ENCODE measurements at places on chromosomes 1 and 21.

DNA sequence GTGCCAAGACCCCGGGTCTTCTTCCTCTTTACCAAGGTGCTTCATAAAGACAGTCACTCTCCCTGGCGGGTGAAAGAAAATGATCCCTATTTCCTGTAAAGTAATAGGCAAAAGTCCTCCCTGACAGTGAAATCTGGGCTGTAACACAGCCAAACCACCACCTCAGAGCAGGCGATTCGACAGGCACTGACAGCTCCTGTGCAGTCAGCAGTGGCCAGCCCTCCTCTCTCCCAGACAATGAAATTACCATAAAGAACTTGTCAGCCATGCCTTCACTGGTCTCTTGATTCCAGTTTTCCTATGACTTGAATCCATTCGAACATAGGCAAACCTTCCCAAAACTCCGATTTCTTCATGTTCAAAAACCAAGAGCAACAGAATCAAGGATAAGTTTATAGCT is 492.2 kb upstream of the DAB1 start:
- DNase-seq: no peak

DNA sequence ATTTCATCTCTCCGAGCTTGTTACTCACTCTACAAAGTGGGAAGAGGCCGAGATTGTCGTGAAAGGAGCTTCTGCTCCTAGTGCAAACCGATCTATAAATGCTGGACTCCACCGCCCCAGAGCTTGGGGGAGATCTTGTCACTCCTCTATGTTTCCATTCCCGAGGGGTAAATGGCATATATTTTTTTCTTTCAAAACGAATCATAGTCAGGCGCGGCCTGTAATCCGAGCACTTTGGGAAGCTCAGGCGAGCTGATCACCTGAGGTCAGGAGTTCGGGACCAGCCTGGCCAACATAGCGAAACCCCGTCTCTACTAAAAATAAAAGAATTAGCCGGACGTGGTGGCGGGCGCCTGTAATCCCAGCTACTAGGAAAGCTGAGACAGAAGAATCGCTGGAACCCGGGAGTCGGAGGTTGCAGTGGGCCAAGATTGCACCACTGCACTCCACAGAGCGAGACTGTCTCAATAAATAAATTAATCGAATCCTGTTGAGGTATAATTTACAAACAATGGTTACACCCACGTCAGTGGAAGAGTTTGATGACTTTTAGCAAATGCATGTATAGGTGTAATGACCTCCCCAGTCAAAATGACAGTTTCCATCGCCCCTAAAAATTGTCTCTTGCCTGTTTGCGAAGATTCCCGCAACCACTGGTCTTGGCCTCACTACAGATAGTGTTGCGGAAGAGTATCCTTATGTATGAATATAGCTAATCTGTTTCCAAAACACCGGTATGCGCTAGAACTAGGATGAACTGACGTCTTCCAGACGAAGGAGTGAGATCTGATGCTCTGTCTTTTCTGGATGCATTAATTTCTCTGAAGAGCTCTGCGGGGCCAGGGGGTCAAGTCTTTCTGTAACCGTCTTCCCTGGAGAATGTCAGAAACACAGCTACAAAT is 840 bp upstream of the HEATR1 start:
- DNase-seq: no peak

- DNase-seq: no peak
Observed at GRCh38 chr1:30322859-30323257, 400.5 kb downstream of the MATN1 start.

DNA sequence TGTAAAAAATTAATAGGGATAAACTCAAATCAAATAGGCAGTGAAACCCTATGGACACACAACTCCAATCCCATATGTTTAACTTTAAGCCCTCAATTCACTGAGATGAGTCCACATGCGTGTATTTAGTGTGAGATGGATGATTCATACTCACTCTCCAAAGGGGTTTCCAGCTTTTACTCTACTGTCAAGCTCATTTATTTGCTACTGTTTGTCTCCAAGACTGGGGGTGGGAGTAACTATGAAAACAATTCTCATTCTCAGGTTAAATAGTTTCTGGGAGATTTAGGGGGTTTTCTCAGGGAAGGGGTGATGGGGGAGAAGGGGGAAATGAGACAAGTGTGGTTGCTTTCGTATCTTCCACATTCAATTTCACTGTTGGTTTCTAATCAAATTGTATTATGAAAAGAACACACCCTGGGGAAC is 2.7 kb downstream of the RAB29 start:
- DNase-seq: no peak

- DNase-seq: no peak
Observed at GRCh38 chr1:244350027-244350426, 101.7 kb downstream of the ADSS2 start.

- DNase-seq: no peak
Observed at GRCh38 chr1:244381878-244382565, 69.7 kb downstream of the ADSS2 start.

- no peak for DNase-seq
Observed at GRCh38 chr1:53450225-53450624, 9.0 kb upstream of the DMRTB1 start.

DNA sequence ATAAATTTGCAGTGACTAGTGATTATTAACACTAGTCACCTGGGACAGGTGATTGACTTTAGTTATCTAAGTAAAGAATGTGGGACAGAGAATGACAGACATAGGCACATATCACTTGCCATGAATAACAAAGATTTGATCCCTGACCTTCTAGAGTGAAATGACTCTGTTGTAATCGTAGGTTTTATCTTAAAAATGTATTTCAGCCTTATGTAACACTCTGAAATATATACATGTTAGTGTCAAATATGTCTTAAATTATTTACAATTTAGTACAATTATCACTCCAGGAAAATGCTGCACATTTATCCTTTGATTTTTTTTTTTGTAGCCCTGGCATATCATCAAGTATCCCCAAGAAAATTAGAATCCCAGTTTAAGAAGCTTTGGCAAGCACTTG is 186.4 kb upstream of the PTGFR start:
- no peak for DNase-seq

GRCh38 chr1:92511541-92511940 is 24.8 kb upstream of the GFI1 start:
- no peak for DNase-seq

DNA sequence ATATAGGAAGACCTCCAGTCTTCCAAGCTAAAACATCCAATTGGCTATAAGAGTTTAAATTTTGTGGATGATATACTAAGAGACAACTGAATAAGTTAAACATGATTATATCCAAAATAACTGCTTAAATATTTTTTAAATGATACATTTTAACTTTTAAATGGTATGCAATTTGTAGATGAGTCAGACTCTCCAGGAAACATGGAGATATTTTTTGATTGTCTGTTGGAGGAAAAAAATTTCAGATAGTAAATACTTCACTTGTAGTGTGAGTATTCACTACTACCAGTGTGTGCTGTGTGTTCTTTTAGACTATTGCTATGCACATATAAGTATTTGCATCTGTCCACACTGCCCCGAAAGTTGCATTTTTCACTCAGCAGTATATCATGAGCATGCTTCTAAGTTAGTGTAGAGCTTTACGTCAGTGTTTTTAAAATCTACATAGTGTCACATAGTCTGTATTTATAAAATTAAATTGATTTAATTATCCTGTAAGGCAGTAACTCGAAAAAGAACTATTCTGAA is 91.1 kb downstream of the USP25 start:
- DNase-seq: no peak

GRCh38 chr1:100481303-100481702 is 56.6 kb upstream of the GPR88 start:
- DNase-seq: no peak
